Activated CD4-positive, CD25-positive, alpha-beta regulatory T cell (primary cell): ENCODE measurements at places on chromosomes 5 and 9.

DNA sequence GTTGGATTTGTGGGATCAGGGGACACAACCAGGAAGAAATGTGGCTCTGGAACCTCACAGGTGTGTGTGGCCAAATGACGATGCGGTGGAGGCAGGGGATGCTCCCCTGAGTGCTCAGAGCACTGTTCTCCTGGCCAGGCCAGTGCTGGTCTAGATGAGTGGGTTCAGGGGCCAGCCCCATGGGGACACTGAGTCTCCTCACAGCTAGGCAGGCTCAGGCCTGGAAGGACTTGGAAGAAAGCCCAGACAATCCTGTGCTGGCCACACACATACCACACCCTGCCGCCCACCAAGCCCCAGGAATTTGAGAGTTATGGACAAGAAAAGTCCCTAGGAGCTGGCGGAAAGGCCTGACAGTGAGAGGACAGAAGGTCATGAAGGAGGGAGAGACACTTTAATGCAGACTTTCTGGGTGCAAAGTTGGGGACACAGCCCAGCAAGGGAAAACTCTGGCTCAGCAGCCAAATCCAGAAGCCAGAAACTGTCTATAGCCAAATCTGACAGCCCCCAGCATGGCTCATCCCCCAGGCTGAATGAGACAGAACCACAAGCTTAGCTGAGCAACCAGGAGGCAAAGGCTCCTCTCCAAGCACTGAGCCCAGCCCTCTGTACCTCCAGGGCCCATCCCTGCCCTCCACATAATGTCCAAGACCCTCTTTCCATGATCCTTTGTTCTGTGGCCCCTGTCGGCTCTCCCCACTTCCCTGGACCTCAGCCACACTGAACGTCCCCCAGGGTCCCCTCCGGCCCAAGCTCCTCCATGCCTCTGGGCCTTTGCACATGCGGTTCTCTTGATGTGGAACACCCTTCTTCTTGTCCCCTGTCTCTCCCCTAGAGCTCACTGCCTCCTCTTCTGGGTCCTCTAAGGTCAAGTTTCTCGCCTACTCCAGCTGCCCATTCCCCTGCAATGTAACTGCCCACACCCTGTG lies 22.4 kb downstream of the LHX6 start:
- DNase-seq = no peak

DNA sequence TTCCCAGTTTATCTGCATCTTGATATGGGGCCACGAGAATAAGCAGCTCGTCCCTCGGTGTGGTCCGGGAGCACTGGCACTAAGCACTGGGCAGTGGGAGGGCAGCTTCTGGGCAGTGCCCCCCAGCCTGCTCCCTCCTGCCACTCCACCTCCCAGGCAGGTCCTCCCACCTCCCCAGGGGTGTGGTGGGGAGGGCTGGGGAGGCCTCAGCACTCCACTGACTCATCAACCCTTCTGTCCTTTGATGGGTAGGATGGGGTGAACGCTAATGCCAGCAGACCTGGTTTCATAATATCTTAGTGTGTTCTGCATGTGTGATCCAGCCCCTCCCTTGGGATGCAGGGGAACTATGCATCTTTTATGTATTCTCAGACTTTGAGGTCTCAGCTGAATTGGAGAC lies 62.2 kb upstream of the GNE start:
- DNase-seq = no peak

GRCh38 chr9:92654481-92655301 lies 15.2 kb downstream of the IPPK start:
- no peak for DNase-seq

DNA sequence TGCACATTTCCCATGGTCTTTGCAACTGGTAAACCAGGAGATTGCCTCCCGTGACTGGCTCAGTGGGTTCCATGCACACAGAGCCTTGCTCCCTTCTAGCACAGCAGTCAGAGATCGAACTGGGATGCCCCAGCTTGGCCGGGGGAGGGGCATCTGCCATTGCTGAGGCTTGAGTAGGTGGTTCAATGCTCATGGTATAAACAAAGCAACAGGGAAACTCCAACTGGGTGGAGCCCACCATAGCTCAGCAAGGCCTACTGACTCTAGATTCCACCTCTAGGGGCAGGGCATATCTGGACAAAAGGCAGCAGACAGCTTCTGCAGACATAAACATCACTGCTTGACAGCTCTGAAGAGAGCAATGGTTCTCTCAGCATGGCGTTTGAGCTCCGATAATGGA lies 67.0 kb upstream of the PPP1R2B start:
- DNase-seq = no peak

- DNase-seq = no peak
Observed at GRCh38 chr5:115192098-115192497, 22.4 kb upstream of the TRIM36 start.

DNA sequence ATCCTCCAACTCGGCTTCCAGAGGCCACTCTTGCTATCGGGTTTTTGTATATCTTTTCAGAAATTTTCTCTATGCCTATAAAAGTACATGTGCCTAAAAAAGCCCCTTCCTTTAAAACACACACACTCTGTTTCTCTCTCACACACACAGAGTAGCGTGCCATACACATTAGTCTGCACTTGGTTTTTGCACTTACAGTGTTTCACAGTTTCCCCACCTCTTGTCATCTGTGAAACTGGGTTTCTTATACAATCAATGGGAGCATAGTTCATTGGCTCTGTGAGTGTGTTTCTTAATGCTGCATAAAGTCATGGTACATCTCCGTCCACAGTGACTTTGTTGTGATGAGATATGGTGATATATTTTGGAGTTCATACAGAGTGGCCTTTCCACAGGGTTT lies 664 bp upstream of the IGFBPL1 start:
- no peak for DNase-seq

- DNase-seq = no peak
Observed at GRCh38 chr5:10863763-10864383, 102.8 kb upstream of the DAP start.

DNA sequence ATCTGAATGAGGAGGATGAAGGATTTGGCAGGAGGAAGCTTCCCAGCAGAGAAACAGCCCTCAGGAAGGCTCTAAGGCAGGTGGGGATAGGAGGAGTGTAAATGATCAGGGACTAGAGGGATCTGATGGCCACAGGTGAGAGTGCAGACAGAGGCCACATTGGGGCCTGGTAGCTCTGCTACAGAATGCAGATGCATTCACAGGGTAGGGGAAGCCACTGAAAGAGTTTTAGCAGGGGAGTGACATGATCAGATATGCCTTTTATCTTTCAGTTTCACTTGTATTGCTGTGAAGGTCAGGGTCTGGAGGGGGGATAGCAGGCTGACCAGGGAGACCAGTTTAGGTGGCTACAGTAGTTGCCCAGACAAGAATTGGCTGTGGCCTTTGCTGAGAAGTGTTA lies 3.0 kb downstream of the TXNDC15 start:
- no peak for DNase-seq

DNA sequence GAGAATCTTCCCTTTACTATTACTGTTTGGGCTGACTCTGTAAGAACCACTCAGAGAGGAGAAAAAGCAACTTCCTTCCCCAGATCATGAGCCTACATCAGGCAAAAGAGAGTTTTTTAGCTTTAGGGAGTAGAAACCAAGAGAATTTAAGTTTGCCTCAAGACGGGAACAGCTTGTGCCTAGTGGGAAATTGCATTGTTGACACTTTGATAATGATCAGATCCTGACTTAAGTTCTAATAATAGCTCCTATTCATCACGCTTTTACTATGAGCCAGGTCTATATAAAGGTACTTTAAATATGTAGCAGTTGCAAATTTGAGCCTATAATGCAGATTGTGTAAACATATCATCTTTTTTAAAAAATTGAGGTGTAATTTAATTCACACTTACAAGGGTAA lies 298.2 kb downstream of the MAN2A1 start:
- DNase-seq = no peak

DNA sequence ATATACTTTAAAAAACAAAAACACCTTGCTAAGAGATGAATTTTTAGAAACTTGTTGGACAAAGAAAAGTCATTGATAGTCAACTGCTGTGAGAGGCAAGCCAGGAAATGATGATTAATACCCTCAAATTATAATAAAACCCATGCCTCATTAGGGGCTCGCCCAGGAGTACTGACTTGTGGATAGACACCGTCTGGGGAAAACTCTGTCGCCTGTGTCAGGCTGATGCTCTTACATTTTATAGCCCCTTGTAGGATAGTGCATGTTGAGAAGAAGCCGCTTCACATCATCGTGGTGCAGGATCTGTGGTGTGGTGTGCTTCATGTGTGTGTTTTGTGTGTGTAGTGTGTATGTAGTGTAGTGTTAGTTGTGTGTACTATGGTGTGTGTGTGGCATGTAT lies 39.1 kb downstream of the SYK start:
- DNase-seq = no peak
